ENCODE measurements at places on chromosomes 7 and 10. TPM values are rescaled to one million over a fixed set of nuclear protein-coding genes. Genes with fewer than 3 reads are reported as not detected.

DNA sequence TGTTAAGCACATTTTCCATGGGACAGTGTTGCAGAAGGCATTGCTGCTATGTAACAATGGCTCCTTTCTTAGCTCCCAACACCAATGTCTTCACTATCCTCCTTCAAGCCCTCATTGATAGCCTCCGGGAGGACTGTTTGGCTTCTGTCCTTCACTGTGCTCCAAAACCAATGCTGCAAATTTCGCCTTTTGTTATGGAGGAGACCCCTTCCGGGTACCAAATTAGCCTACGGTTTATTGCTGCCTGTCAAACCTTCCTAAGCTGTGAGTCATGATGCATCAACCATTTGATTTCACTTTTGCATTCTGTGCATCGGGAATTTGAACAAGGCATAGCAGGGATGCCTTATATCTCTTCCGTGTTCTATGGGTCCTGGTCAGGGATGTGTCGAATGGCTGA, 432.9 kb downstream of the GATA3 start:
- no peaks in the 10 kb centered on the region for H3K36me3 ChIP-seq
- H3K4me3 ChIP-seq: no peak overlapping the region
- no peak for DNase-seq
- no peaks in the 10 kb centered on the region for H3K4me1 ChIP-seq
- no peak overlapping the region for H3K27ac ChIP-seq

- H3K4me3 ChIP-seq: no peak overlapping the region
- no peaks in the 10 kb centered on the region for H3K27me3 ChIP-seq
- no peaks in the 10 kb centered on the region for H3K36me3 ChIP-seq
- H3K4me1 ChIP-seq: peaks cover 41% of the 10 kb centered on the region
- no peak overlapping the region for H3K27ac ChIP-seq
Observed at GRCh38 chr10:34179280-34179679, 635.8 kb downstream of the PARD3 start.

BLNK gene
- total RNA-seq: not detected

PTPRN2 gene
- total RNA-seq: 1.7 TPM

- H3K4me1 ChIP-seq: peaks cover 53% of the 10 kb centered on the region
- DNase-seq: peak; percentile 16
- H3K4me3 ChIP-seq: no peak overlapping the region
- H3K36me3 ChIP-seq: no peaks in the 10 kb centered on the region
Observed at GRCh38 chr10:124586142-124586541, 124.5 kb downstream of the LHPP start.

- H3K27ac ChIP-seq: no peak overlapping the region
- no peaks in the 10 kb centered on the region for H3K27me3 ChIP-seq
- no peak overlapping the region for H3K4me3 ChIP-seq
- H3K4me1 ChIP-seq: no peaks in the 10 kb centered on the region
- H3K36me3 ChIP-seq: no peaks in the 10 kb centered on the region
- no peak for DNase-seq
Observed at GRCh38 chr7:108824840-108825580, 255.3 kb downstream of the DNAJB9 start.

GRCh38 chr7:31336202-31337001, 4.1 kb downstream of the NEUROD6 start:
- DNase-seq: no peak
- H3K36me3 ChIP-seq: no peaks in the 10 kb centered on the region
